Eye (tissue), 1 donor: ENCODE measurements at places on chromosomes 3 and 15.

- no peak for DNase-seq
These were observed 38.3 kb upstream of the SNRPN start for GRCh38 chr15:24916305-24917009.

GRCh38 chr15:90232941-90233386 lies 777 bp downstream of the CIB1 start:
- DNase-seq = no peak

DNA sequence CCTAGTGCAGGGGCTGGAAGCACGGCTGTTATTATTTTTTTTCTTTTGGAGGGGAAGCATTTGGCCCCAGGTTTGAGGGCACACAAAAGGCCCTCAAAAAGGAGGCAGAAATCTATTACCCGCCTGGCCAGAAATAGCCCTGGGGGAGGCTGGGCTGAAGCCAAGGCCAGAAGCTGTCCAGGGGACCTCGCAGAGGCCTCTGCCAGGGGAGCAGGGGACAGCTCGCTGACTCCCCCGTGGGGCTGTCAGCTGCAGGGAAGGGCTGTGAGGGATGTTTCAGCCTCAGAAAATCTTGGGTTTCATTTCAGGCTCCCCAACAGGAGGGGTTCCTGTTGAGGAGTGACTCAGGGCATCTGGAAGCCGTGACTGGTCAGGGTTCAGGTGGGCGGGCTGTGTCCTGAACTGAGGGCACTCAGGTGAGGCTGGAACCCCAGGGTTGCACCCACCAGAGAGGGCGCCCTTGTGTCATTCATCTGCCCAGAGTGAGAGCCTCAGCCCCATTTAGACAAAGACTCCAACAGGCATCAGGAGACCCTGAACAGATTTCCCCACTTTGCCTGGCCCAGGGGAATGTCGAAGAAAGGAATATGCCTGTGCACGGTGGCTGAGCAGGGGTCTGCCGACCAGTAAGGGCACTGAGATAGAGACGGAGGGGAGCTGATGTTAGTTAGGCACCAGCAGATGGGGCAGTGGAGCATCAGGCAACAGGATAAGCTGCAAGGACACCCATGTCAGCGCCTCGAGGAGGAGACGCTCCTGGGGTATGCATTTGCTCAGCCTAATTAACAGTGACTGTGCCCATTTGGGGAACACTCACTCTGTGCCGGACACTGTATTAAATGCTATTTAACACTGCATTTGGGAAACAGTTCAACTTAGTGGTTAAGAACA lies 43.5 kb upstream of the SLC6A11 start:
- peak; percentile 33 for DNase-seq

GRCh38 chr3:195854628-195855294 lies 43.0 kb upstream of the MUC4 start:
- no peak for DNase-seq

DNA sequence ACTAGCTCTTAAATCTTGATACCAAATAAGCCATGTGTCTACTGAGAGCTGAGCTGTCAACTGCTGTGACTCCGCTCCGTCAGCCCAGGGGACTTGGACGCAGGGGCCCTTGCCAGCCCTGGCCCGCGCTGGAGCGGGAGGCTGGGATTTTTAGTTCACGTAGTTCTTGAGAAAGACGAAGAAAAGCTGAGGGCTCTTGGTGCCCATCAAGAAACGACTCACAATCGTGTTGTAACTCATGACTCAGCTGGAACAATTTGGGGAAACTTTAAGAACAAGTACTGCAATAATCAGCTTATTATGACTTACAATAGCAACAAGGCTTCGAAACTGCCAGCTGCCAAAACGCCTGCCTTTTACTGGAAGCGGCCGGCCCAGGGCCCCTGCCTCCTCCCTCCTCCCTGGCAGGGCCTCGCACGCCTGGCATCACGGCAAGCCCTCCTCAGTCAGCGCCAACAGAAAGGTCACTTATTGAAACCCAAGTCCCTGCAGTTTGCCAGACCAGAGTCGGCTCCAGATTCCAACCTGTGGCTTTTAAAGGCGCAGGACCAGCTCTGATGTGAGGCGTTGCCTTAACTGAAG lies 60.3 kb downstream of the RGMA start:
- DNase-seq = peak; percentile 35
